ENCODE measurements at places on chromosomes 16 and 17.

- no peaks in the 10 kb centered on the region for H3K36me3 ChIP-seq
- H3K4me1 ChIP-seq: peaks cover 5% of the 10 kb centered on the region
- DNase-seq: no peak
- no peak overlapping the region for H3K4me3 ChIP-seq
- H3K27me3 ChIP-seq: peaks cover 2% of the 10 kb centered on the region
These were observed 755 bp downstream of the RPL3L start for GRCh38 chr16:1953734-1954133.

DNA sequence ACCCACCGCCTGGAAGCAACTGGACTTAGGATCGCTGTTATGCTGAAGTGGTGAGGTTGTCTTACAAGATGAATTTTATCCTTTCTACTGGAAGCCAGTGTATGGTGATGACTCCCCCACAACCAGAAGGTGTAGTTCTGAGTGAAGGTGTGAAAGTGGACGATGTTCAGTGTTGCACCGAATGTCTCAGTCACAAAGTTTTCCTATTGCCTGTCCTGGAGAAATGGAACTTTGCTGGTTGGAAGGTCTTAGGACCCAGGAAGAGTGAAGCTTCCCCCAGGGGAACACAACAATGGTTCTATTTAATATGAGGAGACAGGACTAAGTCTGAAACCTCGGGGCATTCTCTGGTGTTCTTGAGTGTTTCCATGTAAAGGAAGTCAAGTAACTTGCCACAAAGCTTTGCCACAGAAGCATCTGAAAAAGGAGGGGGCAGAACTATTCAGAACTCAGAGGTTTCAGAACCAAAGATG, 44.2 kb downstream of the USP22 start:
- H3K4me3 ChIP-seq: no peak overlapping the region
- no peak for DNase-seq
- peak overlapping the region; percentile 63 for H3K27ac ChIP-seq
- no peaks in the 10 kb centered on the region for H3K27me3 ChIP-seq
- H3K36me3 ChIP-seq: peaks cover 21% of the 10 kb centered on the region

DNA sequence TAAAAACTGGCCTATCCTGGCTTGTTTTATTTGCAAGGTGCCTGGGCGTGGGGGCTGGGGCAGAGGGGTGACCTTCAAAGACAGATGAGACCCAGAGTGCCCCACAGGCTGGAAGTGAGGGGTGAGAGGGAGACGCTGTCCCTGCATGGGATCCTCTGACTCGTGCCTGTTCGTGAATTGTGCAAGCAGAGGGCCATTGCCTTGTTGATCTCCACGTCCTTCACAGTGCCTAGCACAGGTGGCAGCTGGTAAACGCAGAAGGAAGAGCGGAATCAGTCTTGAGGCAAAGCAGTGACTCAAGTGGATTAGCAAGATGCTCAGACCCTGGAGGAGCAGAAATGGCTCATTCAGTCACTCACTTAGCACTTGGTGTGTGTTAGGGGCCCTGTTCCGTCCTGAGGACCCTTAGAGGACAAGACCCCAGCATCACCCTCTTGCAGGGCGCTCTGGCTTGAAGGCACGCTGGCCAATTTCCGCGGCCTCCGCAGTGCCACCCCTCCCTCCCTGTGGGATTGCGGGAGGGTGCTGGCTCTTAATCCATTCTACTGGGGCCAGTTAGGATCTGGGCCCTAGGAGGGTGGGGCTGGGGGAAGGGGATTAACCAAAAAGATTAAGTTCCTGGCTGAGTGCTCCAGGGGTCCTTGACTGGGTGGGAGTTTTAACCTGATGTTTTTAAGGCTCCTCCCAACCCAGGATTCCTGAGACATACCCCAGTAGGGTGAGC, 151.2 kb downstream of the CCDC182 start:
- DNase-seq: no peak
- no peak overlapping the region for H3K4me3 ChIP-seq
- H3K27me3 ChIP-seq: no peaks in the 10 kb centered on the region
- H3K4me1 ChIP-seq: peaks cover 18% of the 10 kb centered on the region
- H3K36me3 ChIP-seq: peaks cover 15% of the 10 kb centered on the region

DNA sequence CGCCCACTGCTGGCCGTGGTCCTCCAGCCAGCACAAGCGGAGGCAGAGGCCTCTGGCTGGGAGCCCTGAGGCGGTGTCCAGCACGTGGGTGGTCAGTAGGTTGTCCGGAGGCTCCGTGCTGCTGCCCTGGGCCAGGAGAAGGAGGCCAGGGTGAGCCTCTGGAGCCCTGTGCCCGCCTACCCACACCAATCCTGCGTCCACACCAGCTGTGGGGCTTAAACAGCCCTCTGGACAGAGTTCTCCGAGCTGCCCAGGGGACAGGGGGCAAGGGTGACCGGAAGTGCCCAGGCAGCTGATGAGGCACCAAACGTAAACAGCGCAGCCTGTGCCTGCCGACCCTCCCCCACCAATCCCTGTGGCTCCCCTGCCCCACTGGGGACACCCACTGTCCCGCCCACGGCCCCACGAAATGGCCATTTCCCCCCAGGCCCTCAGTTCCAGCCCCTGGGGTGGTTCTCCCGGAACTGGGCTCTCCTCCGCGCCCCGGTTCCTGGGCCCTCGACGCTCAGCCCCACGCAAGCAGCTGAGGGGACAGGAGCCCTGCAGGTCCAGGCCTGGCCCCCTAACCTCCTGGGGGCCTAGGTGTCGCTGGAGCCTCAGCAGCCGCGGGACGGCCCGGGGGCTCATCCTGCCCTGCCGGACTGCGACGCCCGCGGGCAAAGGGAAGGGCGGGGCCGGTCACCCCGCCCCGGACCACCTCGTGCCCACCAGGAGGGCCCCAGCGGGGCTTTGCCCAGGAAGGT, 27.9 kb upstream of the DBNDD1 start:
- H3K4me1 ChIP-seq: peaks cover 6% of the 10 kb centered on the region
- no peaks in the 10 kb centered on the region for H3K36me3 ChIP-seq
- no peak overlapping the region for H3K4me3 ChIP-seq

DNA sequence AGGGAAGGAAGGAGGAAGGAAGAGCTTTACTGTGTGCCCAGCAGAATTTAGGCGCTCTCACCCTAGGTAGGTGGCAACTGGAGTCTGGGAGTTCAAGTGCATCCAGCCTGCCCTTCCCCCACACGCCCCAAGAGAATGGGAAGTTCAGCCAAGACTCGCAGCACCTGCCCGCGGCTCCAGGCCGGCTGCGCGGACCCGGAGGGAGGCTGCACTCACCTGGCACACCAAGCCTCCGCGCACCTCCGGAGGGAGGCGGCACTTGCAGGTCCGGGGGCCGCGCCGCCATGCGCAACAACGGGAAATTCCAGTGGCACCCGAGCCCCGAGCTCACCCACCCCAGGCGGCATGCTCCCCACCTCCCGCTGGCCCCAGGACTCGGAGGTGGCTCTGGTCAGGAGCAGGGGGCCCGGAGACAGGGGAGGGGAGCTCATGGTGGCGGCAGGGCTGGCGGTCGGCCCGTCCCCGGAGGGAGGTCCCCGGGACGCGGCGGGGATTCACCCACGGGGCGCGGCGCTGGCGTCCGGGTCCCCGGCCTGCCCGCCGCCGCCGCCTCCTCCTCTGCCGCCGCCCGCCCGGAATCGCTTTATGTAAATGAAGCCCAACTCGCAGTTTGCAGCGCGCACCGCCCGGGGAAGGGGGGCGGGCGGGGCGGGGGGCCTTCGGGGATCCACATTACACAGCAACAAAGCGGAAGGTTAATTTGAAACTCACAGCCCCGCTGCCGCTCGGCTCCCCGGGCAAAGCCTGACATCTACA, at the start of gene ZFHX3:
Gene ZFHX3 (minus strand): TSS at position 593 of the 756 bp plus-strand sequence. CDS start 87,983 bp downstream, outside the sequence.
- H3K27ac ChIP-seq: no peak within 1 kb of the TSS
- peaks cover 33% of the 10 kb centered on the region for H3K27me3 ChIP-seq

GRCh38 chr16:74291577-74292208, 4.9 kb upstream of the PSMD7 start:
- no peaks in the 10 kb centered on the region for H3K27me3 ChIP-seq
- H3K36me3 ChIP-seq: peaks cover 15% of the 10 kb centered on the region
- H3K27ac ChIP-seq: no peak overlapping the region
- DNase-seq: no peak
- no peak overlapping the region for H3K4me3 ChIP-seq

DNA sequence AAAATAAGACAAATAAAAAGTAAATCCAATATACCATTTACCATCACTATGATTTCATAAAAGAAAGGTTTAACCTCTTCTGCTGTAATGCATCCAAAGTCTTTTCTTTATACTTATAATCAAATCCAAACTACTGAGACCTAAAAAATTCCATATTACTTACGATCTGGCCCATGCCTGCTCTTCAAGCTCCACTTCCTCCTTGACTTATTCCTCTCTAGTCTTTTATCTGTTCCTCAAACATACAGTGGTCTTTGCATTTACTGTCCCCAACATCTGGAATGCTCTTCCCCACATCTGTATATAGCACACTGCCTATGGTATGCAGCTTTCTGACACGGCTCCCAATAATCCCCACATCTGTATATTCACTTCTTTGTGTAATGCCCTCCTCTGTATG, 33.8 kb downstream of the PCTP start:
- H3K27ac ChIP-seq: no peak overlapping the region
- H3K4me3 ChIP-seq: no peak overlapping the region
- no peaks in the 10 kb centered on the region for H3K36me3 ChIP-seq
- no peak for DNase-seq
- peaks cover 6% of the 10 kb centered on the region for H3K27me3 ChIP-seq

DNA sequence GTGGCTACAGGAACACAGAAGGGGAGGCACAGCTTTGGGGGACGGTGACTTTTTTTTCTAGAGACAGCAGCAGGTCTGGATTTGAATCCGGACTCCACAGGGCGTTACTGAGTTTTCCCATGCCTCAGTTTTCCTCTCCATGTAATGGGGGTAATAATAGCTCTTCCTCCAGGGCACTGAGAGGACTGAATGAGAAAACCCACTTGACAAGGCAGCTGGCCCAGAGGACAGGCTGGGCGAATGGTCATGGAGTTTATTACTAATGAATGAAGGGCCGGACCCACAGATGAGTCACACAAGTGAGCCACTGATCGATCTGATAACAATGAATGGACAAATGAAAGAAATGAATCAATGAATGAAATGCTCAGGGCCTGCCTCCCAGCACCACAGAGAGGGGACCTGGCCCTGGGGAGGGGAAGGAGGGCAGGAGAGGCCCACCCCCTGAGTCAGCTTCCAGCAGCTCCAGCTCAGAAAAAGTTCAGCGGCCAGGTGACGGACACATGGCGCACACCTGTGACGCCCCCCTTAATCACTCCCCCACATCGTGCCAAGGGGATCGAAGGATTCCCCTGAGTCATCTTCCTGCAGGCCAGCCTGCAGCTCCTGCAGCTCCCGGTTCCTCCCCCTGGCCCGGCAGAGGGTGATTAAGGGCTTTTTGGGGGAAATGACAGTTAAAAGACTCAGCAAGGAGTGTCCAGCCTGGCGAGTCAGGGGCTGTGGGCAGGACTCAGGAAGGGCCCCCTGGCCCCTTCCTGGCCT, 54.3 kb downstream of the SOCS1 start:
- DNase-seq: no peak
- H3K4me1 ChIP-seq: peaks cover 48% of the 10 kb centered on the region
- H3K27ac ChIP-seq: no peak overlapping the region

DNA sequence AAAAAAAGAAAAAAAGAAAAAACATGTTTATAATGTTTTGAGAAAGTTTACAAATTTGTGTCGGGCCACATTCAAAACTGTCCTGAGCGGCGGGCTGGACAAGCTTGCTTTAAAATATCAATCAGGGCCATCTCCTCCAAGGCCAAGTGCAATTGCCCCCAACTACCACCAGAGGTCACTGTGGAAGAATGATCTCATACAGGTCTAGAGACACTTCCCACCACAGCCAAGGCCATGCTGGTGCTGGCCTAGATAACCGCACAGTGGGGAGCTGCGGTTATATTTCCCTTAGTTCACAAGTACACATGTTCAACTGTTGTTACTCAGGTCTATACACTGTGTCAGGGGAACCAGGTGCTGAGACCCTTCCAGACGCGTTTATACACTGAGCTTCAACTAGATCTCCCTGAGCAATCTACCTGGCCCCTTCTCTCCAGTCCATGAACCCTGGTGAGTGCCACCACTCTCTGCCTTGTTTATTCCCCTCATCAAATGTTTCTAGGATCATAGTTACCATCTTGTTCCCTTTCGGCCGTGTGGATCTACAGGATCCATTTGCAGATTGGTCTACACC, 83.8 kb upstream of the CCL2 start:
- DNase-seq: peak; percentile 80
- H3K27ac ChIP-seq: no peak overlapping the region
- peaks cover 4% of the 10 kb centered on the region for H3K4me1 ChIP-seq
- H3K4me3 ChIP-seq: no peak overlapping the region

GRCh38 chr17:80729761-80730160, 185.1 kb downstream of the RPTOR start:
- no peak for DNase-seq
- H3K36me3 ChIP-seq: peaks cover 32% of the 10 kb centered on the region
- no peak overlapping the region for H3K4me3 ChIP-seq
- peaks cover 47% of the 10 kb centered on the region for H3K4me1 ChIP-seq

DNA sequence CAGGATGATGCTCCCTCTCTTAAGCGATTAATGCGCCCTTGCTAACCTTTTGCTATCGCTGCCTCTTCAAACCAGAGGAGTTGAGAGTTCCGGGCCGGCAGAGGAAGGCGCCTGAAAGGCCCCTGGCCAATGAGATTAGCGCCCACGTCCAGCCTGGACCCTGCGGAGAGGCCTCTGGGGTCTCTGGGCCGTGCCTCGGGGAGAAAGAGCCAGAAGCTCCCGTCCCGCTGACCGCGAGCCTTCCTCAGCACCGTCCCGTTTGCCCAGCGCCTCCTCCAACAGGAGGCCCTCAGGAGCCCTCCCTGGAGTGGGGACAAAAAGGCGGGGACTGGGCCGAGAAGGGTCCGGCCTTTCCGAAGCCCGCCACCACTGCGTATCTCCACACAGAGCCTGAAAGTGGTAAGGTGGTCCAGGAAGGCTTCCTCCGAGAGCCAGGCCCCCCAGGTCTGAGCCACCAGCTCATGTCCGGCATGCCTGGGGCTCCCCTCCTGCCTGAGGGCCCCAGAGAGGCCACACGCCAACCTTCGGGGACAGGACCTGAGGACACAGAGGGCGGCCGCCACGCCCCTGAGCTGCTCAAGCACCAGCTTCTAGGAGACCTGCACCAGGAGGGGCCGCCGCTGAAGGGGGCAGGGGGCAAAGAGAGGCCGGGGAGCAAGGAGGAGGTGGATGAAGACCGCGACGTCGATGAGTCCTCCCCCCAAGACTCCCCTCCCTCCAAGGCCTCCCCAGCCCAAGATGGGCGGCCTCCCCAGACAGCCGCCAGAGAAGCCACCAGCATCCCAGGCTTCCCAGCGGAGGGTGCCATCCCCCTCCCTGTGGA, 16.0 kb upstream of the STH start:
- H3K36me3 ChIP-seq: no peaks in the 10 kb centered on the region
- peaks cover 6% of the 10 kb centered on the region for H3K27me3 ChIP-seq
- no peak overlapping the region for H3K27ac ChIP-seq
- DNase-seq: no peak
- H3K4me3 ChIP-seq: no peak overlapping the region
- H3K4me1 ChIP-seq: peaks cover 3% of the 10 kb centered on the region

- H3K27ac ChIP-seq: peak overlapping the region; percentile 89
- peak; percentile 70 for DNase-seq
- H3K4me3 ChIP-seq: peak overlapping the region; percentile 99
- peaks cover 25% of the 10 kb centered on the region for H3K4me1 ChIP-seq
- peaks cover 44% of the 10 kb centered on the region for H3K36me3 ChIP-seq
These were observed 1.6 kb downstream of the ACTG1 start for GRCh38 chr17:81510785-81511553.
